ACHN (cell line): ENCODE measurements at places on chromosomes 3 and 15.

- no peak for DNase-seq
Observed at GRCh38 chr3:102390171-102390864, 44.5 kb upstream of the ZPLD1 start.

- no peak for DNase-seq
Observed at GRCh38 chr3:186224041-186224610, 115.2 kb upstream of the ETV5 start.

DNA sequence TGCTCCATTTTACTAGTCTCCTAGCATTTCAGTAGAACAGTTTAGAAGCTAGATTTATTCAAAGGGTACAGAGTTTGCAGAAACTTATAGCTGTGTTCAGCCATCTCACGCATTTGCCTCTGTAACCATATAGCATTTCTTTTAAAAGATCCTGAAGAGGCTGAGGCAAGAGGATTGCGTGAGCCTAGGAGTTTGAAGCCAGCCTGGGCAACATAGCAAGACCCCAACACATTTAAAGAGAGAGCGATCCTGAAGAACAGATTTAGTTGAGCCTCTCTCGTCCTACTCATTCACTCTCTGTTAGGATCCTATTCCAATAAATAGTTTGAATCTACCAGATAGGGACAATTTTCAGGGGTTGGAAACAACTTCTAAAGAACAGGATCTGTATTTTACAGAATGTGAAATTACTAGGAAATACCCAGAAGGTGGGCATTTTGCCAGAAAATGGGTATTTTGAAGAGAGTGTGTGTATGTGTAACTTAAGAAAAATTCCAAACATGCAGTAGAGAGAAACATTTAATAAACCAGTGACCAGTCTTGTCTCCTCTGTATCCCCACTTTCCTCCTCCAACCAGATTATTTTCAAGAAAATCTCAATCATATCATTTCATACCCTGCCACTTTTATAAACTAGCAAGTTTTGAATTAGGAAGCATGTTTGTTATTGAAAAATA lies 4.5 kb downstream of the EIF3J start:
- DNase-seq: peak; percentile 90

DNA sequence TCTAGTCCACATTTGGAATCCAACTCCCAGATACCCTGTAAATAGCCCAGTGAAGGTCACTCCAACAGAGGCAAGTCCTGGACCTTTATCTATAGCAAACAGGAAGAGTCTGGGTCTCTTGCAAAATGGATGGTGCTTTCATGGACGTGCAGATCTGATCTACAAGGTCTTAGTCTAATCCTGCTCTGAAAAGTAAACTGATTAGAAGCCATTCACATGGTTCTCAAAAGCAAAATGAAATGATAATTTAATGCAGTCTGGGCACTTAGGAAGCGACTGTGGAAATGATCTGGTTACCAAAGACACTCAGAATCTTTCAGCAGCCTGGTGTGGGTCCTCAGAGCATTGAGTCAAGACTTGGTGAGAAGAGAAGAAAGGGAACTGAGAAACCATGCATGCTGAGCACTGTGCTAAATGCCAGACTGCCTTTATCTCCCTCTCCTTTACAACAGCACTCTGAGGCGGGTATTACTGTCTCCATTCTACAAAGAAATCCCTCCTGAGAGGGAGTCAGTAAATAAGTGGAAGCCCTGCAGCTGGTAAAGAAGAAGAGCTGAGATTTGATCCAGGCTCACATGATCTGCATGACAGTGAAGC lies 29.0 kb downstream of the AQP9 start:
- DNase-seq: no peak

- DNase-seq: peak; percentile 64
Observed at GRCh38 chr3:150737874-150738679, 24.9 kb downstream of the SIAH2 start.
